Right cardiac atrium (tissue), 5 donors: ENCODE measurements at places on chromosomes 16 and 17. TPM values are rescaled to one million over a fixed set of nuclear protein-coding genes. Genes with fewer than 3 reads are reported as not detected.

The OR3A3 gene
- not detected for total RNA-seq

The TUBB3 gene
- 2.5 TPM for total RNA-seq

The CMTM1 gene
- total RNA-seq: 0.82 TPM

DNA sequence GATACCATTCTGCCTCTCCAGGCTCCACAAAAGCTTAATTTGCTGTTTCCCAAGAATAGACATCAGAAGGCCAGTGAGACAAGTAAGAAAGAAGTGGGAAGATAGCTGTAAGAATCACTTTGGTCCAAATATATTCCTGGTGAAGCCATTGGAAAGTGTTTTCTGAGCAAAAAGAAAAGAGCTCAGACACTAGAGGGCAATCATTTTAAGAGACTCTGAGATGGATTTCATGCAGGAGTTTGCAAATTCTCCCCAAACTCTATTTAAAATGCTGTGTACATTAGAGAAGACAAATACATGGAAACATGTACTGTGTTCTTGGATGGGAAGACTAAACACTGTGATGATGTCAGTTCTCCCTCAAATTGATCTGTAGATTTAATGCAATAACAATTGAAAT lies 8.0 kb upstream of the SLC6A2 start:
- DNase-seq: no peak

- peak; percentile 89 for DNase-seq
Observed at GRCh38 chr16:56643080-56643778, 4.8 kb downstream of the MT1A start.

GRCh38 chr17:29045734-29046472 lies 3.0 kb downstream of the PIPOX start:
- no peak for DNase-seq

GRCh38 chr17:49414271-49414621 lies 436 bp downstream of the PHB1 start:
- no peak for DNase-seq
